ENCODE measurements at places on chromosomes 16 and 17.

- DNase-seq = no peak
Measured at GRCh38 chr16:586047-586644, 3.7 kb upstream of the RAB40C start.

DNA sequence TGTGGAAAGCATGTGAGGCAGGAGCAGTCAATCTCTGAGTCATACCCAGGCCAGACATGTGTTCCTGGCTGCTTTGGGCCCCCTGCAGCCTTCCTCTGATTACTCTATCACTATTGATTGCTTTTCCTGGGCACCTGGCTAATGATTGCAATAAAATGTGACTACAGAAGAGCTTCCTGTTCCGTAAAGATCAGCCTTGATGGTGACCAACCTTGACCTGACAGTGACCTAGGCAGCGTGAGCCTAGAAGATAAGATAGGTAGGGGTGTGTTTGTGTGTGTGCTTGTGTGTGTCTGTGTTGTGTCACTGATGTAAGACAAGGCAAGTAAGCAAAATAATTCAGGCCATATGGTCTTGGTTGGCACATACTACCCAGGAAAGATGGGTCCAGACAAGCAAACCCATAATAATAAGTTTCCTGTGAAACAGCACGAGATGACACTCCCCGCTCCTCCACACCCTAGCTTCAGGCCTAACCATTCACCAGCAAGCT is 367.7 kb upstream of the CDH11 start:
- DNase-seq = no peak

- DNase-seq = no peak
Measured at GRCh38 chr16:79618041-79618691, 17.6 kb upstream of the MAF start.

DNA sequence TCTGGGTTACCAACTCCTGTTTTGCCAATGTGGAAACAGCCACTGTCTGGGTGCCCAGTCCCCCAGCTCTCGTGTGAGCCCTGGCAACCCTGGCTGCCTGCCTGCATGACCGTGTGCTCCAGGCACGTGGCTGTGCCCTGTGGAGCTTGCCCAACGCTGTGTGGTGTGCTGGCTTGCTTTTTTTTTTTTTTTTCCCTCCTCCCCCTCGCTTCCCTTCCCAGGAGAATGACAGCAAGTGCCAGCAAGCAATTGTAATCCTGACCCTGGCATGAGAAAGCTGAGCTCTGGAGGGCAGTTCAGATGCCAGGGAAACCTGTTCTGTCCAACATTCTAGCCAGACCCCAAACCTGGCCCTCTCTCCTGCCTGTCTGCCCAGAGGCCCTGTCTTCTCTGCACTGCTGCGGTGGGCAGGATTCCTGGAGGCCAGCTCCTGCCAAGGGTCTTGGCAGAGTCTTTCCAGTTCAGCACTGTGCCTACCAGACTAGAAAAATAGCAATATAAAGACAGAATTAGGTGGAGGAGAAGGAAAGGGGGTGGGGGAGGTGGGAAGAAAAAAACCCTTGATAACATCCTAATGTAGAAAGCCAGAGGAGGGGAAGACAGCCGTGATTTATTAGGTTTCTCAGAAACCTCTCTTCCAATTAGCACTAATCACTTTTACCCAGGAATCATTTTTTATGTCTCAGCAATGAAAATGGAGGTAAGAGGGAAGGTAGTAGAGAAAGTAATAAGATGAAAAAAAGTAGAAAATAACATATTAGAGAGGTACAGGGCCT is 9.0 kb downstream of the HLF start:
- DNase-seq = no peak

DNA sequence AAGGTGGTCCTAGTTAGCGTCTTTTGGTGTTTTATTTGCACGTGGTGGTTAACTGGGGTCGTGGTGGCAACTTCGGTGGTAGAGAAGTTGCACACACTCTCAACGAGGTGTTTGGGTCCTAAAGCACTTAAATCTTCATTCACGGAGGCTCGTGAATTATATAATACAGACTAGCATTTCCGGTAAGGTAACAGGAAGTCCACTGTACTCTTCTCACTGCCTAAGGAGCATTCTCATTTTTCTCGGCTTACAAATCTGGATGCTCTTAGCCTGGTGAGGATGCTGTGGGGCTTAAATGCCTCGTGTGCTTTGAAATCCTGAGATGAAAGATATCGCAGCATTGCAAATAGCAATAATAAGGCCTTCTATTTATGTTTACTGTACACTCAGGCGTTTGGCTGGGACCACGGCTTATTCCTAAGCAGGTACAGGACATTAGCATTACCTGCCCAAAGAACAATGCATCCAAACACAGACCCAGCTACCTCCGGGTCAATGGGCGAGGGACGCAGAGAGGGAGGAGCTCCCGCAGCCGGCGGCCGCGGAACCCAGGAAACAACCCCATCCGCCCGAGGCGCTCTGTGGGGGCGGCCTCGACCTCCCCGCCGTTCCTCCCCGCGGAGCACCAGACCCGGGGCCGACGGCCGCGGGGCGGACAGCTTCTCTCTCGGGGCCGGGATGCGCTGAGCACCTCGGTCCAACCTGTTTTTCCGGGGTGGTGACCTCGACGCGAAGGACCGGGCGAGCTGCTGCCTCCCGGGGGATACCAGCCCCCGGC is 856 bp downstream of the DNAJA2 start:
- DNase-seq = peak; percentile 35

- DNase-seq = no peak
Measured at GRCh38 chr16:82660966-82661365, 34.2 kb downstream of the CDH13 start.

DNA sequence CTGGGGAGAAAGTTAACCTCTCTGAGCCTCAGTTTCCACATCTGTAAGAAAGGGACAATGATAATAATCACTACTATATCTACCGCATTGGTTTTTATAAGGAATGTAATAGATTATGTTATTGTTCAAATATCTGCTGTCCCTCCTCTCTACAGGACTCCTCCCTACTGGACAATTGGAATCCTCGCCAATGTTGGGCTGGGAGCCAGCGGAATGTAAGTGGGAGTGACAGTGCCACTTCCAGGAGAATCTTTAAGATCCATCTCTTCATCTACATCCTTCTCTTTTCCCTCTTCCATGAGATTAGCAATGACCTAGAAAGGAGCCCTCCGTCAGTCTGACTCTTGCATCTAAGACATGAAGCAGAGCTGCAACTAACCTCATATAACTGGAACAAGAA is 95.1 kb downstream of the GRIN2A start:
- DNase-seq = no peak

- no peak for DNase-seq
Measured at GRCh38 chr17:36494674-36495073, 8.2 kb downstream of the ZNHIT3 start.

DNA sequence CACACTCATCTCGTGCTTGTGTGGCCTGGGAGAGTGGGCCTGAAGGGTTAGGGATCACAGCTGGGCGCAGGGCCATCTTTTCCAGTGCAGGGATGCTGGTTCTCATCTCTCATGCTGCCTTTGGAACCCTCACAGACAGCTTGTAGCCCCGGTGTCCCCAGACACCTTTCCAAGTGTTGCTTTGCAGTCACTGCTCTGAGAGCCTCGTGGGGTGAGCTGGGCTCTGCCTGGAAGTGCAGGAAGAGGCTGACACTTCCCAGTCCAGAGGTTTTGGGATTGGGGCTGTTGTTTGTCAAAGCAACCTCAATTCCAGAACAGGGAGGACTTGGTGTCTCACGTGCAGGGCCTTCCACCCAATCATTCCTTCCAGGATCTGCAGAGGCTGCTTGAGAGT is 28.2 kb downstream of the TBX4 start:
- DNase-seq = no peak

DNA sequence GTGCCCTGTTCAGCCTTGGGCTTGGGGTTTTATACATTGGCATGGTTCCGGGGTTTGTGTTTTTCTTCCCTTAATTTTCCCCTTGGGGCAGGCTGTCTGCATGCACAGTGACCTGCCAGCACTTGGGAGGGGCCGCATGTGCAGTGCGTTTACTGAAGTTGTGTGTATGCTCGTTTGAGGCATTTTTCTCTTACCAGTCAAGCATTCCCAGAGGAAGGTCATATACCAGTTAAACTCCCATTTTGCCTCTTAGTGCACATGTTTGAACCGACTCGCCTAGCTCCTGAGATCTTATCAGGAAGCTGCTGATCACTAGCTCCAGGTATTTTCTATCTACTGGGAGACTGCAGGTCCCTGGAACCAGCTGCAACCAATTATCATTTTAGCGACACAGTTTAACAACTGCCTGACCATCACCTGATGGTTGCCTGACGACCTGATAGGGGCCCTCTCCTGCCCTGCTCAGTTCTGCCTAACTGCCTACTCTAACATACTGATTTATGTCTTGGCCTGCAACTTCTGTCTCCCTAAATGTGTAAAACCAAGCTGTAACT is 51.4 kb downstream of the MFSD11 start:
- DNase-seq = no peak

DNA sequence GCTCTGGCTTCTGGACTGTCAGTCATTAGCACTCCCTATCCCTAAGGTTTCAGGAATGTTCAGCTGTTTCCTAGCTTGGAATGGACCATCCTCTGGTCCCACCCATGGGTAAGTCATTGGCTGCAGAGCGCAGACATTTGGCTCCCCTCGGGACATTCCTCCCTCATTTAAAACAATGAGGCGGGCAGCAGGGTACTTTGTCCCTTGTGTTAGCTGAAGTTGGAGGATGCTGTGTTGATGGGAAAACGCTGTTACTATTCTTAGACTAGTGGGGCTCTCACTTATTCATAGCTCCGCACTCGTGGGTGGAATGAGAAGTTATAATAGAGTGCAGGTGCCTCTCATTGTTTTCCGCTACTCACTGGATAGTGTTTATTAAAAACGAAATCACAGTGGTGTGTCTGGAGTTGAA is 673.8 kb downstream of the WWOX start:
- DNase-seq = no peak

Measured in SW 1271 (cell line).